Stomach (tissue), 19 donors: ENCODE measurements at places on chromosomes 6 and 20. TPM values are rescaled to one million over a fixed set of nuclear protein-coding genes. Genes with fewer than 3 reads are reported as not detected.
A peak's percentile ranks its signal among the peaks of the same experiment; 100 is the strongest.

DNA sequence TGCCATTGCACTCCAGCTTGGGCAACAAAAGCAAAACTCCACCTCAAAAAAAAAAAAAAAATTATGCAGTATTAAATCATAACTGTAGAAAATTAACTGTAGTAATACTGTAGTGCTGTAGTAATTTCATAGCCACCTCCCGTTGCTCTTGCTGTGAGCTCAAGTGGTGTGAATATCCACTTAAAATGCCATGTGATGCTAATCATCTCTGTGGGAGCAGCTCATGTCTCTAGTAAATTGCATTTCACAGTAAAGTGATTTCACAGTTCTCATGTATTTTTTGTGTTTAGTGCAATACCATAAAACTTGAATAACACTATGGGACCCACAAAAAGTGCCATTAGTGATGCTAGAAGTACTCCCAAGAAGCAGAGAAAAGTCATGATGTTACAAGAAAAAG, 14.4 kb upstream of the FAM217A start:
- H3K27ac ChIP-seq, result no peak overlapping the region
- no peaks in the 10 kb centered on the region for H3K36me3 ChIP-seq
- DNase-seq, result no peak
- H3K4me3 ChIP-seq, result no peak overlapping the region
- no peaks in the 10 kb centered on the region for H3K4me1 ChIP-seq
- H3K27me3 ChIP-seq, result no peaks in the 10 kb centered on the region

DNA sequence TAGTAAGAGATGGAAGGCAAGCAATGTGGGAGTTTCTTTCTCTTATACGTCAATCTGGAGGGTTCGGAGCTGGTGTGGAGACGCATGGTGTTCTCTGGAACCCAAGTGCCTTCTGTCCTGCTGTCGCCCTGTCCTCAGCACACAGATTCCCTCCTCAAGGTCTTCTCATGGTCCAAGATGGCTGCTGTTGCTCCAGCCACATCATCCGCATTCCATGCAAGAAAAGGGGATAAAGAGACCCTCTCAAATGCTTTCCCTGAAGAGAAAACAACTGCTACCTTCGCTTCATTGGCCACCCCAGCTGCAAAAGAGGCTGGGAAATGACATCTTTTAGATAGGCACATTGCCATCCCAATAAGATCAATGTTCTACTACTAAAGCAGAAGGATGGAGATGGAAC, 151.2 kb downstream of the ANKRD60 start:
- H3K4me3 ChIP-seq, result no peak overlapping the region
- DNase-seq, result no peak
- H3K27ac ChIP-seq, result no peak overlapping the region
- no peaks in the 10 kb centered on the region for H3K36me3 ChIP-seq

- H3K4me3 ChIP-seq, result no peak overlapping the region
- H3K27me3 ChIP-seq, result no peaks in the 10 kb centered on the region
- no peak for DNase-seq
- peak overlapping the region; percentile 22 for H3K27ac ChIP-seq
- H3K36me3 ChIP-seq, result peaks cover 100% of the 10 kb centered on the region
- H3K4me1 ChIP-seq, result no peaks in the 10 kb centered on the region
Observed at GRCh38 chr20:36802326-36803222, 29.0 kb upstream of the DSN1 start.

GRCh38 chr6:108744996-108745395, 103.2 kb upstream of the ARMC2 start:
- H3K27me3 ChIP-seq, result no peaks in the 10 kb centered on the region
- no peaks in the 10 kb centered on the region for H3K4me1 ChIP-seq
- H3K4me3 ChIP-seq, result no peak overlapping the region
- H3K27ac ChIP-seq, result no peak overlapping the region

DNA sequence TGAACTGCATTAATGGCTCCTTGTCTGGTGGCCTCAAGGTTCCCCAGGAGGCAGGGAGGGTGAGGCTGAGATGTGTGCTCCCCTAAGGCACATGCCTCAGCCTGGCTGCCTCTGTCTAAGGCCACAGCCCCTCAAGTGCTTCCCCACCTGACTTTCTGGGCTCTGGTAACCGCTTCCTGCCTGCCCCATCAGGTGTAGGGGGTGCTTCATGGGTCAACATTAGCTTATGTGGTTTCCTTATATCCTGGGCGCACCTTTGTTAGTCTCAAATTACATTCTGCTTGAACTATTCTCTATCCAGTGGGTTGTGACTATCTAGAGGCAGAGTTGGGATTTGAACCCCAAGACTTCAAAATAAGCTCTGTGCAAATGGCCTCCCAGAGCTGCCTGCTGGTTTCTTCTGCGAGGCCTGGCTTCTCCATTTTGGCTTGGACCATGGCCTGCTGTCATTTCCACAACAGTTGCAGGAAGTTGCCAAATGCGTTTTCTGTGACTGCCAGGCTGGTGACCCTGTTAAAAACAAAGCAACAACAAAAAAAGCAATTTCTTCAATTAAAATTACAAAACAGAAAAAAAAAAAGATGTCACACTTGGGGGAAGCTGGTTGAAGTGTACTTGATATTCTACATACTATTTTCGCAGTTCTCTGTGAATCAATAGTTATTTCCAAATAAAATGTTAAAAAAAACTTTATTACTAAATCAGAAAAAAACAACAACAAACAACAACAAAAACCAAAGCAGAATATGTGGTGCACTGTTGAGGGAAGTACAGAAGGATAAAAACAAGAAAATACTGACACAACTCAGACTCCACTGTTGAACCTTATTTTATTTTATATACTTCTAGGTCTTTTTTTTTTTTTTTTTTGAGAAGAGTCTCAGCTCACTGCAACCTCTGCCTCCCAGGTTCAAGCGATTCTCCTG, 20.0 kb upstream of the ZNFX1 start:
- no peak overlapping the region for H3K27ac ChIP-seq
- no peak overlapping the region for H3K4me3 ChIP-seq
- no peaks in the 10 kb centered on the region for H3K27me3 ChIP-seq
- peaks cover 10% of the 10 kb centered on the region for H3K36me3 ChIP-seq
- peaks cover 2% of the 10 kb centered on the region for H3K4me1 ChIP-seq

BPIFB4 gene
- total RNA-seq, result not detected
